ENCODE measurements at places on chromosomes 5 and 9.
A peak's percentile ranks its signal among the peaks of the same experiment; 100 is the strongest.

GRCh38 chr9:114551750-114552685, 35.6 kb upstream of the ATP6V1G1 start:
- DNase-seq = peak; percentile 93

DNA sequence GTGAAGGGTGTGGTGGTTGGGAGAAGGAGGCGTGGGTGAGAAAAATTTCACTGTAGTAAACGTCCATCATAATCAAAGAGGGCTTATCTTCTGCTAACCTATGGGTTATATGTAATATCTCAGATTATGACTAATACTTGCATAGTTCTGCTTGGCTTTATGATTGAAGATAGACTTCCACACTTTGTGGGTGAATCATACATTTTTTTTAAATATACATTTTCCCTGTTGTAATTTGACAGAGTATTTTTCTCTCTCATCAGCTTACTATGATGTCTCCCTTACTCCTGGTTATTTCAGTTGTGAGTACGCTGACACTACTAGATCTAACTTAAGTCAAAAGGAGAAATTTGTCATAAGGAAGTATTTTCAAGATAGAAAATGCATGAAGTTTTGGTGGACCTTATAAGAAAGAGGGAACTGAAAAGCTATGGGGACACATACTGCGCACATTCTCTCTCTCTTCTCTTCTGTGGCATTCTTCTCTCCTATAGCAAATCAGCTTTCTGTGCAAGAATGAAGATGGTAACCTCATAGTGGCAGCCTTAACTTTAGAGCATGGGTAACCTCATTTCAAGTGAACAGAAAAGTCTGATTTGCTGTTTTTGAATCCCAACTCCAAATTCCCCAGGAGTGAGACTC, 4.9 kb upstream of the JAK2 start:
- DNase-seq = no peak

DNA sequence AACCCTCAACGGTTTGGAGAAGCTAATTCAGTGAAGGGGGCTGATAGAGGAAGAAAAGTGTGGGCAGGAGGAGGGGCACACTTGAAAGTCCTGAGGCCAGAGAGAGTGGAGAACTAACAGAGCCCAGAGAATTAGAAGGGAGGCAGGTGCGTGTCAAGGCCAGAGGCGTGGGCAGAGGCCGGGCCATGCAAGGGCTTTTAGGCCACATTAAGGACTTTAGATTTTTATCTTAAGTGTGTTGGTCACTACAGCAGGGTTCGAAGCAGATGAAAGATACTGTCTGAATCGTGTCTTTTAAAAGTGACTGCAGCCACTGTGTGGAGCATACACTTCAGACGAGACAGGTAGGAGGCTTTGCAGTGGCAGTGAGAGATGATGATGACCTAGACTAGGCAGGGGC, 6.7 kb downstream of the ADRA1B start:
- DNase-seq = no peak

- DNase-seq = peak; percentile 67
These were observed 14.7 kb upstream of the CXXC5 start for GRCh38 chr5:139633295-139634027.

DNA sequence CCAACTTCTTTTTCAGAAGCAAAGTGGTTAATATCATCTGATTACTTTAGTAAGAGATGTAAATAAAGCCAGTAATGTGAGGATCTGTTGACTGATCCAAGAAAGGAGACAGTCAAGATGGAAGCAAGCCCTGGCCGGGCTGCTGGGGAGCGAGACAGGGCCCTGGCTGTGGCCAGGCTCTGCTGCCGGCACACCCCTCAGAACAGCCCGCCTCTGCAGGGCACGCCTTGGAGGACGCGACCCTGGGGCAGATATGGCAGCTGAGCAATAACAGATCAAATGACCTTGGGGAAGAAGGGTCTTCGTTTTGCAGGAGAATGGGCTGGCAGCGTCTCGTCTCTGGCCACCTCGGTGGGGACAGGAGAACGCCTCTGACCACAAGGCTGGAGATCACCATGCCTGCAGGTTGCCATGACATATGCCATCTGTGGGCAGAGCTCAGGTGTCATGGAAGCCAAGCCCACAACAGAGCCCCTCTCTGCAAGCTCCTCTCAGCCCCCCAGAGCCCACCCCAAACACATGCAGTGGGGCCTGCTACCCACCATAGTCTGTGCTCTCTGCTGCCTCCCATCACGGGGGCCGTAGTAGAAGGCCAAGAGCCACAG, 206.5 kb downstream of the FANCC start:
- DNase-seq = no peak

DNA sequence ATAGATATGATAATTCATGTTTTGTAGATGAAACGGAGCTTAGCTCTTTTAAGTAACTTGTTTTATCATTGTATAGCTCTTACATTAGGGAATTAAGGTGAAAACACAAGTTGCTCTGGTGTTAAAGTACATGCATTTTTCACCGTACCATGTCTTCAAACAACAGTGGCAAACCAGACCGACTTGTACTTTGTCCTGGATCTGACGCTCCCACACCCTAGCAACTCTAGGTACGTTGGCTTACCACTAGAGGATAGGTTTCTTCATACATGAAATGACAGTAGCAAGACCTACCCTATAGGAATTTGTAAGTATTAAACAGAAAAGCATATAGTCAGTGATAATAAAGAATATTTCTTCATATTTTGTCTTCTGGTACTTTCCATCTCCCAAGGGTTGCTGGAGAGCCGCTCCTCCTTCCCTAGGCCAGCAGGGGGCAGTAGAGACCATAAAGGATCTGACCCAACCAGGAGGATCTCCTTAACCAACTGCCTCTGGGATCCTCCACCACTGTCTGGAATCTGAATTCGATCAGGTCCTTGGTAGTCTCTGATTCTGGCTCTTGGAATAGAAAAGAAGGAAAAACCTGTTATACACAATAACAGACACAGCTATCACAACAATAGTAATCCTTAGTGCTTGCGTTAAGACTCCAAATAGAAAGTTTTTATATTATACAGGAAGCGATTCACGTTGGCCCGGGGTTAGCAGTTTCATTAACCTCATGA, 136.7 kb downstream of the CAVIN4 start:
- peak; percentile 56 for DNase-seq

- DNase-seq = no peak
These were observed 47.1 kb upstream of the ZNF354A start for GRCh38 chr5:178777520-178777919.

GRCh38 chr5:138643040-138643791, 68.0 kb upstream of the HSPA9 start:
- DNase-seq = no peak

DNA sequence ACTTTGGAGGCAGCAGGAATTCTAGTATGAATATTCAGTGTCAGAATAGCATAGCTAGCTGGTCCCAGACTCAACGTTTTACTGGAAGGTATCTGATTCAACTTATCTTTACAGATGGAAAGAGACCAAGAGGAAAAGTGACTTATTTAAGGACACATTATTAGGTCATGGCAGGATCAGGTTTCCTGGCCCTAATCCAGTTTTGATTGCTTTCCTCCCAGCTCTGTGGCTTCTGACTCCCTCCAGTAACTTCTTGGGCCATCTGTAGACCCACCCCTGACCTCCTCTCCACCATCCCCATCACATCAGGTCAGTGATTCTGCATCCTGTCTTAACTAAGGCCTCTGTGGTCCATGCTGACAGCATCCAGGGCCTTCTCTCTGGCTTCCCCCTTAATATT, 38.4 kb downstream of the SH3TC2 start:
- DNase-seq = peak; percentile 31

DNA sequence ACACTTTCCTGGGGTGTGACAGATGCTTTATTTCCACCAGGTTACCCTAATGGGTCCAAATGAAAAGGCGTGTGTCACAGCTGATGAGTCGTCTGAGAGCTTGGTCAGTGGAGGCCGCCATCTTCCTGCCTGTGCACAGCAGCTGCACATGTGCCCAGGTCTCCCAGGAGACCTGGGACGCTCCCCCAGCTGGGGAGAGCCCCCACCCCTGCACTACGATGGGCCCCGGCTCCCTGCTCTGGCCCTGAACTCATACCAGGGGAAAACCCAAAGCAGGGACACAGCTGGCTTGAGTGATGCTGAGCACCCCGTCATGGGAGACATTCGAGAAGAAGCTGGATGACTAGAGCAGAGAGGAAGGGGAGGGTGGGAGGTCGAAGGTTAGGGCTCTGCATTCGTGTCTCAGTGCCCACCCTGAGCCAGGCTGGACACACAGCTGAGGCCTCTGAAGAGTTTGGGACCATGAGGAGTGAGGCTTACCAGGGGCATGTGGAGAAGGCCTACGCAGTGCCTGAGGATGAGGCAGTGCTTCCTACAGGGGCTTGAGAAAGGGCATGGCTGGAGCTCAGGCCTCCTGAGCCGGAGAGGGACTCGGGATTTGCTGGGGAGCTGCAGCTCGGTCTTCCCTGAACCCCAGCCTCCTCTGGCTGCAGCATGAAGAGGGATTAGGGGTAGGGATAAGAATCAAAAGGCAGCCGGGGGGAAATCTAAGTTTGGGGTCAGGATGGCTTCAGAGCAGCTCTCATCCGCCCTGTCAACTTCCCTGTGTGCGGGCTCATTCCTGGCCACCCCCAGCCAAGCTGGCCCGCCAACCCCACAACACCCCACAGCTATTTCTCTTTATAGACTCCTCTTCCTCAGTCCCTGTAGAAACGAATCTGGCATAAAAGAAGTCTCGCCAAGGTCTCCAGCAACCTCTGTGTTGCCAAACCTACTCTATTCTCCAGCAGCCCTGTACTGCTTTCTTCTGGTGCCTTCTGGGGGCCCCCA, 42.2 kb upstream of the RNU6ATAC start:
- DNase-seq = no peak

- DNase-seq = no peak
These were observed 571 bp upstream of the MARCHF11 start for GRCh38 chr5:16179936-16180788.

DNA sequence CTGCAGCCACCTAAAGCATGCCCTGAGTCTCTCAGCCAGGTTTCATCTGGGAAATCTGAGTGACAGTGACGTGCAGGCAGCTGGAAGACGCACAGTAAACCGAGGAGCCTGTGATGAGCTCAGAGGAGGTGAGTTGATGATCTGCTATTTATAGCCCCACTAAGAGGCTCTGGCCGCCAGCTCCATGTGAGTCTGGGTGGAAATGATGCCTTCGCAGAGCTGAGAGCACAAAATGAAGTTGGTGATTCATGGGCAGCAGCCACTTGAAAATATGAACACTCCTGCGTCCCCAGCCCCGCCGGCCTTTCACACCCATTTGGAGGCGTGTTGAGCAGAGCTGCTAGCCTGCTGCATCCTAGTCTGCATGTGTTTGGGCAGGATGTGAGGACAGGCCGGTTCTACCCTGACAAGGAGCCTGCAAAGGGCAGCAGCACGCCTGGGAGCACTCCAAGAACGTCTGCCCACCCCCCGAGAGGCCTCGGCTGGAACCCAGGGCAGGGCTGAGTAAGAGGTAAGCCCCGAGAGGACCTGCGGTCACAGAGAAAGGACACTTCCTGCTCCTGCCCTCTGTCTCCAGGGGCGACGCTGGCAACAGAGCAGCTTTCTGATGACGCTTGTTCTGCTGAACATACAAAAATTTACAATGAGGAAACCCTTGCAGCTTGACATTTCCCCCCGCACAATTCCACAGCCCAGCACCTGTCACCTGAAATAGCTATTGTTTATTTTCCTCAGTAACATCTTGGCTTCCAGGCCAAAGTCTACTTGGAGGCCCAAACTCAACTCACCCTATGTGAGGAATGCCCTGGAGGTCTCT, 25.1 kb upstream of the CDKN2AIPNL start:
- DNase-seq = peak; percentile 88

GRCh38 chr5:137407090-137407489, 92.0 kb downstream of the SPOCK1 start:
- DNase-seq = no peak

- no peak for DNase-seq
These were observed 20.4 kb upstream of the TRIM52 start for GRCh38 chr5:181281077-181281983.

DNA sequence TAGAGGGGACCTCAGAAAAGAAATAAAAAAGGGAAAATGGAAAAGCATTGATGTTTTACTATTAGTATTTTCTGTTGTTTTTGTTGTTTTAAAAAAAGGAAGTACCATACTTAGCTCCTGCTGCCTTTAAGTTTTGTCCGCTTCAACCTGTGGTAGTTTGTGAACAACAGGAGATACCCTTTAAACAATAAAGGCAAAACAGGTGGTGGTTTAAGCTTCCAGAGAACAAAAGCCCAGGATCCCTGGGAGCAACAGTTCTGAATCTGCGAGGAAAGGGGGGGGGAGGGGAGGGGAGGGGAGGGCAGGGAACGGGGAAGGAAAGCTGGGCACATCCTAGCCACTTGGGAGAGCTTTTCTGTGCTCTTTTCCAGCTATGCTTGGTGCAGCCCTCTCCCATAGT, 2.1 kb upstream of the PSIP1 start:
- no peak for DNase-seq

GRCh38 chr5:62579761-62580160, 1.1 kb downstream of the LRRC70 start:
- no peak for DNase-seq

GRCh38 chr9:91036826-91037510, 235.3 kb downstream of the SYK start:
- peak; percentile 84 for DNase-seq

- peak; percentile 40 for DNase-seq
These were observed 41.0 kb downstream of the AOPEP start for GRCh38 chr9:94767331-94768072.

GRCh38 chr5:177459357-177459756, 12.7 kb downstream of the PRR7 start:
- no peak for DNase-seq

DNA sequence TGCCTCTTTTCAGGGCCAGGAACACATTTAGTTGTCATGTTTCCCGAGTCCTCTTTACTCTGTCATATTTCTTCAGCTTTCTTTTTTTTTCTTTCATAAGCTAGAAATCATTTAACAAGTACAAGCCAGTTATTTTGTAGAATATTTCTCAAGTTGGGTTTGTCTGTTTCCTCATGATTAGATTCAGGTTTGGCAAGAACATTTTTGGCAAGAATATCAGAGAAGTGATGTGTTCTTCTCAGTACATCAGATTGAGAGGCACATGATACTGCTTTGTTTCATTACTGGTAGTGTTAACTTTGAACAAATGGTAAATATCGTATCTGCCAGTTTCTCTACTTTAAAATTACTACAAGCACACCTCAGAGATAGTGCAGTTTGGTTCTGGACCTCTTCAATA, 45.1 kb downstream of the PCSK5 start:
- no peak for DNase-seq

- DNase-seq = peak; percentile 30
These were observed 164.9 kb upstream of the TUT7 start for GRCh38 chr9:86519066-86519615.

GRCh38 chr9:35698231-35698630, 8.5 kb upstream of the TPM2 start:
- DNase-seq = no peak
